ENCODE measurements at places on chromosomes 6 and 20. TPM values are rescaled to one million over a fixed set of nuclear protein-coding genes. Genes with fewer than 3 reads are reported as not detected.
A peak's percentile ranks its signal among the peaks of the same experiment; 100 is the strongest.

The TUBB2B gene
- total RNA-seq = 3.0 TPM

DNA sequence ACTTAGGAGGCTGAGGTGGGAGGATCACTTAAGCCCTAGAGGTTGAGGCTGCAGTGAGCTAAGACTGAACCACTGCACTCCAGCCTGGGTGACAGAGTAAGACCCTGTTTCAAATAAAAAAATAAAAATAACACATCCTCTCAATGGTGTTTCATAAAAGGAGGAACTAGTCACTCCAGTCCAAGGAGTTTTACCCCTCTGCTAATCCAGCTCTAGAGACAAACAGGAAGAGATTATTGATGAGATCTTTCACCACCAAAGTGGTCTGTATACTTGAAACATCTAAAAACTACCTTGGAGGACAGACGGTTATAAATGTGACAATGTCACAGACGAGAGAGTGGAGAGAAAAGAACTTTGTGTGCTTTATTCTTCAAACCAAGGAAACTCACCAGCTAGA is 58.2 kb downstream of the PIGU start:
- DNase-seq = no peak

- no peak for DNase-seq
Observed at GRCh38 chr6:16635810-16636602, 125.3 kb downstream of the ATXN1 start.

DNA sequence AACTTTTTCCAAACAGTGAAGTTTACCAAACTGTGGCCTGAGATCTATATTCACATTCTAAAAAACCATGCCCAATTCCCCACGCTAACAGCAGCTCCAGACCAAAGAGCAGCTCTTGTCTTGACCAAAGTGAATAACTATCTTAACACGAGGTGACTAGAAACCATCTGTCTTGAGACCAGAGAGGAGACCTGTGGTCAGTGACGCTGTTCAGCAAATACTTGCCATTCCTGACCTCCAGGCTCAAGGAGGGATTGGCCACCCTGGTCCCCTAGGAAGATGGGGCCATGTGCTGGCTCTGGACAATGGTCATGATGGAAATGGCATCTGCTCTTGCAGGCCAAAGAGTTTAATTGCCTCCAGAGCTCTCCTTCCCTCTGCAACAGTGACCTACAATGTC is 104.4 kb upstream of the CD93 start:
- DNase-seq = no peak

DNA sequence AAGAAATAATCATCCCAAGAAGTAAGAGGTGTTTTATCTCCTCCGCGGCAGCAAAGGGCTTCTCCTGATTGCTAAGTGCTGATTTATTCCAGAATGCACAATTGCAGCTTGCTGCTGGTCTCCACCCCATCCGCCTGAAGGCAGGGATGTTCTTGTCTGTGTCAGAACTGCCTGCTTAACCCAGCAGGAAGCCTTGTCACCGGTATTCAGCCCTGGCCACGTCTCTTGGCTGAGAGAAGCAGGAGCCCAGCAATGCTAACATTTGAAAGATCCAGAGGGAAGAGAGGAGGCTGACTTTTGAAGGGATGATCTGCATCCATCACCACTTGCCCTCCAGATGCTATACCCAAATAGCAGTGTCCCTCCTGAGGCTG is 4.2 kb downstream of the SCML4 start:
- DNase-seq = no peak

The CST2 gene
- not detected for total RNA-seq

- DNase-seq = no peak
Observed at GRCh38 chr6:168417679-168418557, 23.1 kb upstream of the SMOC2 start.

GRCh38 chr6:5968817-5969734 is 37.6 kb downstream of the NRN1 start:
- DNase-seq = no peak

The CTAGE9 gene
- total RNA-seq = not detected

The PTK7 gene
- 10.3 TPM for total RNA-seq

The BPIFA1 gene
- not detected for total RNA-seq

The TRIM10 gene
- total RNA-seq = not detected

DNA sequence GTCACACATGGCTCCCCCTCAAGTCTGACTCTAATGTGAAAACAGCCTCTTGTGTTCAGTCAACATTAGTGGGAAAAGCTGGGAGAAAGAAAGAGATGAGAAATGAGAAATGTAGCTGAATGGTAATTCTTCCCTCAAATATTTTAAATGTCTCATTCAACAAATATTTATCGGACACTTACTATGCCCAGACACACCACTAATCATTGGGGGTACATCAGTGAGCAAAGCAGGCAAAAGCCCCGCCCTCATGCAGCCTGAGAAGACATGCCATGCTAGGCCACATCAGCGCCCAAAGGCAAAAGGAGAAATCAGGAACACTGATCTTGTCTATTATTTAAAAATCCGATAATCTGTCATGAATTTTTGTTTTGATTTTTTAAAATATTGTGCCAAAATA is 89.9 kb upstream of the ASF1A start:
- DNase-seq = no peak

GRCh38 chr20:58550275-58551059 is 35.3 kb upstream of the APCDD1L start:
- DNase-seq = no peak

The HTR1B gene
- total RNA-seq = 9.2 TPM

GRCh38 chr20:25223179-25223661 is 24.7 kb upstream of the PYGB start:
- peak; percentile 61 for DNase-seq

The ATP6V1G2 gene
- 1.2 TPM for total RNA-seq

GRCh38 chr6:11280394-11280793 is 47.9 kb upstream of the NEDD9 start:
- no peak for DNase-seq

The BCAS4 gene
- total RNA-seq = 2.7 TPM

GRCh38 chr6:47484616-47485015 is 7.0 kb downstream of the CD2AP start:
- no peak for DNase-seq

DNA sequence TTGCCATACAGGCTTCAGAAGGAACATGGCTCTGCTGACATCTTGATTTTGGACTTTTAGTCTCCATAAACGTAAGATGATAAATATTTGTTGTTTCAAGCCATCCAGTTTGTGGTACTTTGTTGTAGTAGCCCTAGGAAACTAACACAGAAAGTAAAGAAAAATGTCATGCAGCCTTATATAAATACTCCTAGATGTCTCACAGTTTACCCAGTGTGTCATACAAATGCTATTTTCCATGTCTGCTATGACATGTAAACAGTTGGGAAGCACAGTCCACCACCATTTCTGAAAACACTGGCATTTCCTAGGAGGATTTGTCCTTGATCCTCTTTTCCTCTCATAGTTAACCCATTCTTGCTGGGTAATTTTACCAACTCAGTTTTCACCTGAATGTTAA is 30.6 kb upstream of the ME1 start:
- DNase-seq = no peak

GRCh38 chr6:118959903-118960302 is 24.9 kb upstream of the MCM9 start:
- no peak for DNase-seq

The C6orf89 gene
- total RNA-seq = 56.5 TPM

The NSFL1C gene
- total RNA-seq = 62.0 TPM

The BCAS1 gene
- total RNA-seq = 1.8 TPM

DNA sequence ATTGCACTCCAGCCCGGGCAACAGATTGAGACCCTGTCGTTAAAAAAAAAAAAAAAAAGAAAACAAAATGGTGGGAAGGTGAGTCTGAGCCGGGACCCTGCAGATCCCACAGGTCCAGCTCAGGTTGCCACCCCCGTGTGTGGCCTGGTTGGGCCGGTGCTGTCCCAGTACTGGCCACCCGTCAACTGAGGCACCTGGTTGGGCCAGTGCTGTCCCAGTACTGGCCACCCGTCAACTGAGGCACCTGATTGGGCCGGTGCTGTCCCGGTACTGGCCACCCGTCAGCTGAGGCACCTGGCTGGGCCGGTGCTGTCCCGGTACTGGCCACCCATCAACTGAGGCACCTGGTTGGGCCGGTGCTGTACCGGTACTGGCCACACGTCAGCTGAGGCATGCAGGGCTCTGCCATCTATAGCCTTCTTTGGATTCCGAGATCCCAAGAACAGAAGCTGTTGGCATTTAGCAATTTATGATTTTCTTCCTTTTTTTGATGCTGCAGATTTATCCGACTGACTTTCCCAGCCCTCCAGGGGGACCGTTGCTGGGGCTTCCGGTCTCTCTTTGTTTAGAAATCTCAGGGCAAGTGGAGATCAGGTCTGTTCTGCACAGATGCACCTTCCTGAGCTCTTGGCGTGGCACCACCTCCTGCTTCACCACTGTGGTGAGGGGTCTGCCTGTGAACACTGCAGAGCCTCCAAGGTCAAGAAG is 113.8 kb downstream of the SYCP2 start:
- peak; percentile 40 for DNase-seq

The SCUBE3 gene
- total RNA-seq = 15.2 TPM

DNA sequence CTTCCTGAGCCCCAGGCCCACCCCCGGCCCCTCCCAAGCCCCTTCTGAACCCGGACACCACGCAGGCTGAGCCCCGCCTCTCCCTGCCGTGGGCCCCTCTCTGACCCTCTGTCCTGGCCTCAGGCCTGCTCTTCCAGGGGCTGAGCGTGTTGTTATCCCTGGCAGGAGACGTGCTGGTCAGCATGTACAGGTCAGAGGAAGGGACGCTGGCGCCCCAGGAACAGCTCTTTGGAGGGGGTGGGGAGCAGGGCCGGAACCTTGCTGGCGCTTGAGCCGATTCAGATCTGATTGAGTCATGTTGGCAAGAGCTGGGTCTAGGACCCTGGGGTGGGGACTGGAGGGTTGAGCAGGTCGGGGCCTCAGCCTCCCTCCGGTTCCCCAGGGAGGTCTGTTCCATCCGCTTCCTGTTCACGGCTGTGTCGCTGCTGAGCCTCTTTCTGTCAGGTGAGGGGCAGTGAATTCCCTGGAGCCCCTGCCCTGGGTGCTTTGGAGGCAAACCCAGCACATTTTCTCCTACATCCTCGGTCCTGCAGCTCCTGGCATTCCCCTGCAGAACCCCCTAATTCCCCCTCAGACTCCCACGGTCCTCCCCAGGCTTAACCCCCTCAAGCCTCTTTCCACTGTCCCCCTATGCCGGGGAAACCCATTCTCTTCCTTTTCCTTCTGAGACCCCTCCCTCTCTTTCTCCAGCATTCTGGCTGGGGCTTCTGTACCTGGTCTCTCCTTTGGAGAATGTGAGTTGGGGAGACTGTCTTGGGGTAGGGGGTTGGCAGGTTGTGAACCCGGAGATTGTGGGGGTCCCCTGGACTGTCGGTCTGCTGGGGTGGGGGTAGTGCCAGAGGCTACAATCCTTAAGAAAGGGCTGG is 2.0 kb downstream of the SPAG4 start:
- DNase-seq = peak; percentile 88

GRCh38 chr6:87541744-87542143 is 48.0 kb downstream of the RARS2 start:
- no peak for DNase-seq

The GNAS-AS1 gene
- not detected for total RNA-seq

DNA sequence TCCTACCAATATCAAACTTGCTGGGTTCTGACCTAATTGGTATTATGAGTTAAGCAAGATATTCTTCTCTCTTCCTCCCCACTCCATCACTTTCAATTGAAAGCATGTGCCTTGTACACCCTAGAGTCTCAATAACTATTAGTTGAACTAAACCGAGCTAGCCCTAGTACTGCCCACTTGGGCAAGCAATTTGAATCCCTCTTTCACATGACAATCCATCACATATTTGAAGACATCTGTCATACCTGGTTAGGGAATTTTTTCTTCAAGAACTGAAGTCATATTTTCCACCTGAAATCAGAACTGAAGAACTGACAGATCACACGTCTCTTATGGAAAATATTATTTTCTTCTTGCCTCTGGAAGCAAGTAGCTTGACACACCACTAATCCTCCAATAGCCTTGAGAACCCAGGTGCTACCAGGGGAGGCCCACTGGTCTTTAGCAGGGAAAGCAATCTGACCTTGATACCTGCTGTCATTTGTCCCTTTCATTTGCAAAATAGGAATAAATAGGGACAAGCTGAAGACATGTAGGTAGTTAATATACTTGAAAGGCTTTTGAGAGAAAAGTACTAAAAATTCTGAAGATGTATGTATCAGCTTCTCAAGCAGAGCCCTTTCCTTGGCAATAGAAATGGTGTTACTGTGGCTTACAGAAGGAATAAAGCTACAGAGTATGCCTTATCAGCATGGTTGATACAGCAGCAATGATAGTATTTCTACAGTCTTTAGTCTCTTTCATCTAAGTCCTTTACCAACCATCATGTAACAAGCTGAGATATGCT is 71.4 kb downstream of the GJA10 start:
- DNase-seq = no peak
